ENCODE measurements at places on chromosomes 5 and 9.

DNA sequence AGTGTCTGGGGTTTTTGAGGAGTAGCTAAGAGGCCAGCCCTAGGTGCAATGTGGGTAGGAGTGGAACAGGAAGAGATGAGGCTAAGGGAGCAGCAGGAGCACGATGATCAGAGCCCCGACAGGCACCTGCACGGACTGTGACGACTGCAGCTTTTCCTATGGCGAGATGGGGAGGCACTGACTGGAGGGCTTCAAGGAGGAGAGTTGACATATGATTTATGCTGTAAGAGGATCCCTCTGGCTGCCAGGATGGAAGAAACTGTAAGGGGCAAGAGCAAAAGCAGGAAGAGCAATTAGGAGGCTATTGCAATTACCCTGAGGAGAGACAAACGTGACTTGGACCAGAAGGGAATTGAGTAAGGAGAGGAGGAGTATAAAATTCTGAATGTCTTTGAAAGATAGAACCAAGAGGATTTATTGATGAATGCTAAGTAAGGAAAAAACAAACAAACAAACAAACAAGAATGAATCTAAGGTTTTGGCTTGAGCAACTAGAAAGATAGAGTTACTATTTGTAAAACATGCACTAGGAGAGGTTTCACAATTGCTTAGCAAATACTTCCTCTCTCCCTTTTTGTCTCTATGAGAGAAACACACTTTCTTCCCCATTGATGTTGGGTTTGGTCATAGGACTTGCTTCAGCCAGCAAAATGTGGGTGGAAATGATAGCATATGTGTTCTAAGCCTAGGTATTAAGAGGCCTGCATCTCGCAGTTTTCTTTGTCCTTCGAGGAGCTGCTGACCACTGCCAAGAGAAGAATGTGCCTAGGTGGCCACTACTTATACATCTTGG lies 32.9 kb downstream of the TRPC7 start:
- DNase-seq = no peak

- no peak for DNase-seq
These were observed 70.5 kb downstream of the PPARGC1B start for GRCh38 chr5:149800633-149801032.

DNA sequence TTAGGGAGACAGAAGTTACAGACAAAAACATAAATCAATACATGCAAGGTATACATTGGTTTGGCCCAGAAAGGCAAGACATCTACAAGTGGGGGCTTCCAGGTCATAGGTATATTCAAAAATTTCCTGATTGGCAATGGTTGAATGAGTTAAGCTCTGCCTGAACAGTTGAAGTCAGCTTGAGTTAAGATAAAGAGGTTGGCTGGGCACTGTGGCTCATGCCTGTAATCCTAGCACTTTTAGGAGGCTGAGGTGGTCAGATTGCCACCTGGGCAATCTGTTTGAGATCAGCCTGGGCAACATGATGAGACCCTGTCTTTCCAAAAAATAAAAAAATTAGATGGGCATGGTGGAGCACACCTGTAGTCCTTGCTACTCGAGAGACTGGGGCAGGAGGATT lies 16.3 kb downstream of the TMC1 start:
- no peak for DNase-seq

DNA sequence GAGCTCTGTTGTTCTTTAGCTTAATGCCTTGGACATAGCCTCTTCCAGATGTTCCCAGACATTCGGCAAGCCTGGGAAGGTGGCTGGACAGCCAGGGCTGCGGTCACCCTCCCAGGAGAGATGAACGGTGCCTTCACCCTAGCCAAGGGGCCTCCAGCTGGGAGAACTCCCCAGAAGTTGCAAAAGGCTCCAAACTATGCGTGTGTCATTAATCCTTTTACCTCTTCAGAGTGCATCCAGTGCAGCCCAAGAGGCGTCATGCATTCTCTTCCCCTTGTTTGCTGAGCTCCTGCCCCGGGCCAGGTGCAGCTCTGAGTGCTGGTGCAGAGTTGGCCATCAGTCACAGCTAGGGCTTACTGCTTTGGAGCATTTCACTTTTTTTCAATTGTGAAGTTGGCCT lies 22.8 kb downstream of the HMCN2 start:
- DNase-seq = no peak

GRCh38 chr5:67009028-67009427 lies 187.6 kb downstream of the CD180 start:
- no peak for DNase-seq

GRCh38 chr5:133610489-133611356 lies 1.6 kb downstream of the FSTL4 start:
- DNase-seq = no peak

DNA sequence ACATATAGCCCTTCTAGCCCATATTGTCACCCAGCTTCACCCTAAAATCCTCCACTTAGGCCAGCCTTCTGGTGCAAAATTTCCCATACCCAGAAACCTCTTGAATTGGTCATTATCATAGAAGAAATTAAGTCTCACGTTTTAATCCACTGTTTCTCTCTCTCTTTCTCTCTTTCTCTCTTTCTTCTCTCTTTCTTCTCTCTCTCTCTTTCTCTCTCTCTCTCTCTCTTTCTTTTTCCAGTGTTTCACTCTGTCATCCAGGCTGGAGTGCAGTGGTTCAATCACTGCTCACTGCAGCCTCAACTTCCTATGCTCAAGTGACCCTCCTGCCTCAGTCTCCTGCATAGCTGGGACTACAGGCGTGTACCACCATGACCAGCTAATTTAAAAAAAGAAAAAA lies 363.4 kb downstream of the TMEM167A start:
- no peak for DNase-seq

- no peak for DNase-seq
These were observed 188.2 kb downstream of the SLCO4C1 start for GRCh38 chr5:102107865-102108264.

GRCh38 chr5:14840624-14841023 lies 31.0 kb downstream of the ANKH start:
- DNase-seq = no peak

- DNase-seq = no peak
These were observed 57.4 kb upstream of the JAK2 start for GRCh38 chr9:4927701-4928100.

- DNase-seq = no peak
These were observed 71.8 kb downstream of the EGFLAM start for GRCh38 chr5:38330207-38330606.

DNA sequence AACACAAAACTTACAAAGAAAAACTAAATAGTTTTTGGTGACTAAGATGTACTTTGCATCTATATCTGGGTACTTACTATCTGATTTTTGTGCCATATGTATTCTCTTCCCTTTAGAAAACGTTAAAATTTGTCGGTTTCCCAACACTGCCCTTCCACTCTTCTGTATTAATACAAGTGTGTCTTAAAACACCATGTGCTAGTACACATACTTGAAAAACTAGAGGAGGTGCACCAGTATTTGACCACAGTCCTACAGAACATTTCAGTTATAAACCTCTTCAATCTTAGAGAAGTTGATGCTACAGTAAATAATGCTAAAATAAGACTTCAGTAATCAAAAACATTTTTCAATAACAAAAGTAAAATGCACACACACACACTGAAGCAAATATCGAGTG lies 251.2 kb downstream of the EFNA5 start:
- no peak for DNase-seq

DNA sequence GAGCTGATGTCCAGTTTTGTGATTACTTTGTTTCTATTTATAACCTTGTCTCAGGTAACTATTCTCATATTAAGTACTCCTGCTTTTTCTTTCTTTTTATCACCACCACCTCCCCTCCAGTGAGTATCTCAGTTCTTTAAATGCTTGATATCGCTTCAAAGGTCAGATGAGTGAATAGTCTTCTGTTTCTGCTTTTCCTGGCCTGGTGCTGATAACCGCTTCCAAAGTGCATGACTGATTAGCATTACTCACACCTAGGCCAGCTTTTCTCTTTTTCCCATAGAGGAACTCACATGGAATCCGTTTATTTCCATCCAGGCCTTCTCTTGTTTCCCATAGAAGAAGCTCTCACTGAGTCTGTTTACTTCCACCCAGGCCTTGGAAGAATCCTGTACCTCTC lies 3.2 kb downstream of the SLC36A1 start:
- no peak for DNase-seq

GRCh38 chr5:113119246-113119924 lies 142.8 kb downstream of the DCP2 start:
- DNase-seq = no peak

- no peak for DNase-seq
These were observed 131.5 kb downstream of the ATPSCKMT start for GRCh38 chr5:10118150-10118549.

GRCh38 chr5:35598707-35599370 lies 18.8 kb upstream of the SPEF2 start:
- DNase-seq = no peak

DNA sequence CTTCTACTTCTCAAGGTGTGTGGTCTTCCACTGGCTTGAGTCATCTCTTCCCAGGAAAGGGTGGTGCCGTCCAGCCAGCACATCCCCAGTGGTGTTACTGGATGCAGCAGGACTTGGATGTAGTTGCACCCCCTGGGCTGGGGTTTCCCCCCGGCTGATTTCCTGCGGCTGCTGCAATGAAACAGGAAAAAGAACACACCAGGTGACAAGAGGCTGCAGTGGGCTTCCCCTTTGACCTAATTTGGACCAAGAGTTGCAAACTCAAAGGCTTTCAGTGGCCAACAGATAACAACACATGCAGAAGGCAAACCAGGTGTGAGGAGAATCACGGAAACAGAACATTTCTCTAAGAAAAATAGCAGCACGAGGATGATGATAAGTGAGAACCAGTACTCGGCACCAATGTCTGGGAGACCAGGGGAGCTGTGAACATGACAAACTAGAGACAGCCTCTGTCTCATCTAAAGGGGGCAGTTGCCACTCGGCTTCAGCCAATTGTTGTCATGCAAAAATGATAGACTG lies 83.7 kb downstream of the PDE6A start:
- DNase-seq = no peak
